Foreskin keratinocyte (primary cell): ENCODE measurements at places on chromosomes 1 and 21. TPM values are rescaled to one million over a fixed set of nuclear protein-coding genes. Genes with fewer than 3 reads are reported as not detected.

The SFN gene
- polyA plus RNA-seq, result 4,130 and 4,582 TPM in 2 replicates

The FAM110D gene
- polyA plus RNA-seq, result 0.02 and 0.03 TPM in 2 replicates

The UBL4B gene
- polyA plus RNA-seq, result not detected in 2 replicates

The PEAR1 gene
- 3.3 and 4.0 TPM in 2 replicates for polyA plus RNA-seq

The RCAN1 gene
- polyA plus RNA-seq, result 13.6 and 13.8 TPM in 2 replicates

The IL19 gene
- polyA plus RNA-seq, result not detected in 2 replicates

The AVPR1B gene
- polyA plus RNA-seq, result not detected in 2 replicates

The SPATA1 gene
- 0.21 and 0.37 TPM in 2 replicates for polyA plus RNA-seq

The MAP1LC3C gene
- not detected in 2 replicates for polyA plus RNA-seq

The S100A12 gene
- not detected in 2 replicates for polyA plus RNA-seq

The C1orf94 gene
- polyA plus RNA-seq, result not detected in 2 replicates

The ILF2 gene
- polyA plus RNA-seq, result 224 and 260 TPM in 2 replicates

The GFI1 gene
- 0.07 TPM in 2 replicates for polyA plus RNA-seq

The PDZK1 gene
- 0.03 and 0.12 TPM in 2 replicates for polyA plus RNA-seq

The HHIPL2 gene
- 0.04 and 0.08 TPM in 2 replicates for polyA plus RNA-seq

- no peak for DNase-seq
These were observed 40.0 kb downstream of the PTPRF start for GRCh38 chr1:43570715-43571114.

DNA sequence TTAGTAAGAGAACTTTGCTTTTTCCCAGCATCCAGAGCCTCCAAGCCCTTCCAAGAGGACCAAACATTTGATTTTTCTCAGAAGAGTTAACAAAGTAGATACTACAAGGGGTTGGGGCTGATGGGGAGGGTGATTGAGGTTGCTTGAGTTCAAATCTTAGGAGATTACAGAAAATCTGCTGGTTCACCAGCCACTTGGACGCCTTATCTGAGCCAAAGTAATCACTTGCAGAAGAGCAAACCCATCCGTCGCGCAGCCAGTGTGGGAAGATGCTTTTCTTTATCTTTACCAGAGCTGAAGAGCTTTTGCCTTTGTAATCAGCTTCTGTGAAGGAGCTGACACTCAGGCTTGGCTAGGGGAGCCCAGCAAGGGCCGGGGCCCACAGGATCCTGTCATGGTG is 91.9 kb upstream of the CTTNBP2NL start:
- DNase-seq, result no peak

DNA sequence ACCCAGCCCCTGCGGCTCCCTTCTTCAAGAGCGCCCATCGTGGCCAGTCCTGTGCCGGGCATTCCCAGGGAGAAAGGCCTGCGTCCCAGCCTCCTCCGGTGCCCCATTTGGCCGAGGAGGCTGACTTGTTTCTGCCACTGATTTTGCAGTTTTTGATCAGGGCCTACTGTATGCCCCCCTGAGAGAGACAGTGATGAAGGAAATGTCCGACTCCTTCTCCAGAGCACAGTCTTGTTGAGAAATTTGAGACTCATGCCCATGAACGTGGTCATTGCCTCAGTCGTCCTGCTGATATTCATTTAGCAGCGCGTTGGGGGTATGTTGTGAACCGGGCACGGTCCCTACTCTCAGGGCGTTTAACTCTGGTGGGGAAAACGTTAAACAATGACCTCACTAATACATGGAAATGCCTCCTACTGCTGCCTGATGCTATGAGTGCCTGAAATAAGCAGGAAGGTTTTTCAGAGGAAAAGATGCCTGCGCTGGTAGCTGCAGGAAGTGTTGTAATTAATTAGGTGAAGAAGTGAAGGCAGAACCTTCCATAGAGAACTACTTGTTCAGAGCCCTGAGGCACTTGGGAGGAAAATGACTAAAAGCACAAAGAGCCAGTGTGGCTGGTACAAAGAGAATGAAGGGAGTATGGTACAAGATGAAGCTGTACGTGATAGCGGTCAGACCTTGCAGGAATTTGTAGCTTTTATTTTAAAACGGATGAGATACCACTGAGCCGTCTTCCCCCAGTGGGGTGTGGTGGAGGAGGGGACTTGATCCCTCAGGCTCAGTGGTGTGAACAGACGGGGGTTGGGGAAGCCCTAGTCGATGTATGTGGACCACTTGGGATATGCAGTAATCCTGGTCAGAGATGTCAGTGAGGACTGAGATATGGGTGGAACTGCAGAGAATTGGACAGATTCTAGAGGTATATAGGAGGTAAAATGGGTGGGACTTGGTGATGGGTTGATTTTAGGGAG is 730 bp downstream of the ZCCHC17 start:
- peak; percentile 65 for DNase-seq

DNA sequence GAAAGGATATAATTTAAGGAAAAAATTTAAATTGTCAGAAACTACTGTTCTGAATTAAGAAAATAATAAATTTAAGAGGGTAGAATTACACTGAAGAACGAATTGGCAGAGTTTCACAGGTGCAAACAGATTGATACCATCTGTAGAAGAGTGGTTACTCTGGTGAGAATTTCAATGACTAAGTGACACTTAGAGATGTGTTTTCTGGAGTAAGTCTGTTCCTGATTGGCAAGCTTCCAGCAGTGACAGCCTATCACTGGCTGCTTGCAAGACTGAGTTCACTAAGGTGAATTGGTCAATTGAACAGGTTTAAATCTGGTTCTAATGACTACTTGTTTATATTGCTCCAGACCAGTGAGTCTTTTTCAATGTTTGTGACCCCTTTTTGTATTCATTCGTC is 838.2 kb upstream of the RGS18 start:
- DNase-seq, result no peak

- no peak for DNase-seq
These were observed 327.3 kb downstream of the SIPA1L2 start for GRCh38 chr1:232302376-232303221.

- DNase-seq, result no peak
These were observed 7.1 kb upstream of the GNPAT start for GRCh38 chr1:231233735-231234417.

DNA sequence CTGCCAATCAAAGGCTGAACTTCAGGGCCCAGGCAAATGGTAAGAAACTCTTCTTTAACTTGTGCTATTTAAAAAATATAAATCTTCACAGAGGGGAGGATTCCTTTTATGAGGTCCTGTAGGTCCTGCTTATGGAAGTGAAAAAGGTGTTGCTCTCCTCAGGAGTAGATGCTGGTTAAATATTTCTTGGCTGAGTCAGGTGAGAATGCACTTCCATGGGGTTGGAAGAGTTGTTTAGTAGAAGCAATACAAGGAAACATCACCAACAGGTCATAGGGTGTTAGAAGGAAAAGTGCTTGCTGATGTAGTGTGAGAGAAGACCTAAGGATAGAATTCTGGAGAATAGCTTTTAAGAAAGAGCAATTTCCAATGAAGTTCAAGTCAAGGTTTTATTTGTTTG is 42.2 kb upstream of the ATP1A1 start:
- DNase-seq, result no peak

DNA sequence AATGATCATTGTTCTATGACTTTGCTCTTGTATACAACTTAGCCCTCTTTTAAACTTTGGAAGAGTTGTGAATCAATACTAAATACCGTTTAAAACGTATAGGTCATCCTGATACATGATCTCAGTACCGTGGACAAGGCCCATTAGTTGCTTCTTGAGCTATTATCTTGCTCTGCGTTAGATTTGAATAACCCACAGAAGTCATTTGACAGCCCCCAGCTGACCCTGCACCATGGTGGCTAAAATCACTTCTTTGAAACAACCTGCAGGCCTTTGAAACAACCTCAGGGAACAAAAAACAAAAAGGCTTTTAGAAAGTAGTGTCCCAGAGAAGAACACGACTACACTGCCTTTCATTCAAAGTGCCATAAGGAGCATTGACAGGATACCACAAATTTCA is 473.0 kb upstream of the ADGRL2 start:
- DNase-seq, result no peak

- DNase-seq, result no peak
These were observed 37.4 kb downstream of the CHD5 start for GRCh38 chr1:6142734-6143133.

DNA sequence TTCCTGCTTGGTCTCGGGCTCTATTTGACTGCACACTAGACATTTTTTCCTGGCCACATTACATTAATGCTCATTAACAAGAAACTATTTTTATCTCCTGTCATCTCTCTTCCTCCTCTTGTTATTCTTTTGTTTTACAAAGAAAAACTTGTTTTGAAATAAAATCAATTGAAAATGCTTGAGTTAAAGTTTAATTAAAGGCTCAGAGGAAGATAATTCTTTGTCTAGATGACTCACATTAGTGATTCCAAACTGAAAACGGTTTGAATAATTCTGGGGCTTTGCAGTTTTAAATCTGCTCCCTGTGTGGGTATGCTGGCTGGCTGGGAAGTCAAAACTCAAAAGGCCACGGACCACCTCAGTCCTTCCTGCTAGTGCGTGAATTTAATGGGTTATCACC is 29.6 kb downstream of the RGS5 start:
- no peak for DNase-seq

DNA sequence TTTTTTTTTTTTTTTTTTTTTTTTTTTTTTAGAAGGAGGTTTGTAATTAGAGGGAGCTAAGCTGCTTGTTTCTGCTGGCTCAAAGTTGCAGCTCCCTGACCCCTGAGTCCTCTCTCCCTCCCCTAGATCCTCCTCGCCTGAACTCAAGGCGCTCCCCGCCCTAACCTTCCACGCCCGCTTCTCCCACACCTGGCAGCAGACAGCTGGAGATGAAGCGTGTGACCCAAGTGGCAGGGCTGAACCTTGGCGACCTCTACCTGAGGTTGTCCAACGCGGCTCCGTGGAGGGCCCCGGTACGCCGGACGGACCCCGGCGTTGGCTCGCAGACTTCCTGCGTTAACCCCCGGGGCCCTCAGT is 795 bp downstream of the NGF start:
- DNase-seq, result no peak

DNA sequence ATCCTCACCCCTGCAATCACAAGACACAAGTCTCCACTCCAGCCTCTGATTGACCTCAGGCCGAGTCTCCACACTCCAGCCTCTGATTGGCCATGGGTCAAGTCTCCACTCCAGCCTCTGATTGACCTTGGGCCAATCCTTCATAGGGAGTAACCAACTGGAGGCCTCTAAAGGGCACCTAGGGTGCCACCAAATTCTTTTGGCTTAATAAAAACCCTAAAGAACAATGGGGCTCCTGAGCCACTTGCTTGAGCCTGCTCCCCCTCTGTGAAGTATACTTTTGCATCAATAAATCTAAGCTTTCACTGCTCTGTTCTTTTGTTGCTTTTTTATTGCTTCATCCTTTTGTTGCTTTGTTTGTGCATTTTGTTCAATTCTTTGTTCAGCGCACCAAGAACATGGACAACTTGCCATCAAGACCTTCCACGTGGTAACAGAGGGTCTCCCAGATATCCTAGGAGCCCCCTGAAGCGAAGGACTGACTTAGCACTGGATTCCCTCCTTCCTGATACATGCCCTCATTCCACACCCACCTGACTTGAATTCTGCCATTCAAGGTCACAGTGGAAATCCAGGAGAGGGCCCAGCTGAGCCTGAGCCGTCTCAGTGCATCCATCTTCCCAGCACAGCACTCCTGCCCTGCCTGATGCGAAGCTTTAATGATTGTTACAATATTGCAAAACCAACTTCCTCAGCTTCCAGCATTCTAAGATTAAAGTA is 152.9 kb downstream of the NPHP4 start:
- DNase-seq, result no peak

DNA sequence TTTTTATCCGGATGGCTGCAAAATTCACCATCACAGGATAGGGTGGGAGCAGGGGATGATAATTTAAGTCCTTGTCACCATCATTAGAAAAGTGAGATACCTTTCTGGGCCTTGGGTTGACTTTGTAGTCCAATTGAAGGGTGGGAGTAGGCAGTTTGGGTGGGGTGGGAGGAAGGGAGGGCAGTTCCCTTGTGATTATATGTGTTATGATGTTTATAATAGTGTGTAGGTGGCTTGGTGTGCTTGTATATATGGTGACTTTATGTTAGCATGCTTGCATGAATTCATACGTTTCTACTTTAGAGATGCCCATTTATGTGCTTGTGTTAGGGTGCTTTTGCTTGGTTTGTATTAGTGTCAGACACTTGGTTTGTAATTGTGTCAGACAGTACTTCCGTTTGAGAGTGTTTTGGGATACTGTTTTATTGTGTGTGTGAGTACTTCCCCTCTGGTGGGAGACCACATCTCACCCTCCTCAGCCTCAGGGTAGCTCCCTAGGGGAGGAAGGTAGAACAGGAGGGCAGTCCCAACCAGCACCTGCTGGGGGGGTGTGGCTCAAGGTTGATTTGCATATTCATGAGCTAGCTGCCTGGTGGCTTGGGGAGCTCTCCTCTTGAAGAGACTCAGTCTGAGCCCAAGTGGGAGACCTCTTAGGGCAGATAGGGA is 6.3 kb upstream of the POU3F1 start:
- no peak for DNase-seq

DNA sequence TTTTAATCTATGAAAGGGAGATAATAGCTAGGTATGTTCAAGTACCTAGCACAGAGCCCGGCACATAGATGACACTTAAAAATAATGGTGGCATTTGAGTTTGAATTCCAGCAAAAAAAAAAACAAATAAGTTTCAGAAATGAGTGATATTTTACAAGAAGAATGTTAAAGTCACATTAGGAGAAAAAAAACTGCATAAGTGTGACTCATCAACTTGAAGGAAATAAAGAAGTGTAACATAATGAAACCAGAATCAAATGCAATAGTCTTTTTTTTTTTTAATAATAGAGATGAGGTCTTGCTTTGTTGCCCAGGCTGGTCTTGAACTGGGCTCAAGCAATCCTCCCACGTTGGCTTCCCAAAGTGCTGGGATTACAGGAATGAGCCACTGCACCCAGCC is 17.1 kb downstream of the DNASE2B start:
- no peak for DNase-seq

DNA sequence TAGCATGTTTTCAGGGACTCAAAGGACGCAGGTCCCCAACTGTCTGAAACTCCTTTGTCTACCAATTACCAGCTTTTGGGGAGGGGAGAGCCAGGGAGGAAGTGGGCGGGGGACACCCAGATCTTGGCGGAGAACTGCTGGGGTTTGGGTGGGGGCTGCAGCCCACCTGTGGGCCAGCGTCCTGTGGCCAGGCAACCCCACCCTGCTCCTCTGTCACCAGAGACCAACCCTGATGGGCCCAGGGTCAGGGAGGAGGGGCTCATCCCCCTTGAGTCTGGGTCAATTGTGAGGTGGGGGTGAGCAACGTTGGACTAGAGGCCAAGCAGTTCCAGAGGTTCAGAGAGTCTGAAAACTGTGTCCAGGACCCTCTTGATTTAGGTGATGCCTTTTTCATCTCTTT is 96.1 kb upstream of the TARDBP start:
- no peak for DNase-seq

DNA sequence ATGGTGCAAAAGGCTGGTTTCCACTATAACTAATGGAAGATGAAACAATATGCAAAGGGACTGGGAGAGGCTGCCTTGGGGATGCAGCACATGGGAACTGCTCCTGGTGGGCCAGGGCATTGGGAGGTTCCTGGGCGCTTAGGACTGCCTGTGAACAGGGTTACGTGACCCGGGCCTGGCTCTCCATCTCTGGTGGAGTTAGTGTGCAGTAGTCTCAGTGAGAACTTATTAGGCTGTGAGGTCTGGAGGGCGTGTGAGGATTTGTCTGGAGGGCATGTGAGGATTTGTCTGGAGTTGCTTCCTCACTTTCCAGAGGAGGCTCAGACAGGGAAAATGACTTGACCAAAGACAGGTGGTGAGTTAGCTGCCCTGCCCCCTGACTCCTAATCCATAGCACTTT is 1.5 kb upstream of the ETV3L start:
- DNase-seq, result peak; percentile 56

GRCh38 chr1:9249534-9250410 is 15.2 kb downstream of the H6PD start:
- DNase-seq, result no peak
